Muscle of leg (tissue), 16 donors: ENCODE measurements at places on chromosomes 12 and 14. TPM values are rescaled to one million over a fixed set of nuclear protein-coding genes. Genes with fewer than 3 reads are reported as not detected.

GPRC5D gene
- polyA plus RNA-seq = 0.47 TPM

BIN2 gene
- 2.3 TPM for polyA plus RNA-seq

DNA sequence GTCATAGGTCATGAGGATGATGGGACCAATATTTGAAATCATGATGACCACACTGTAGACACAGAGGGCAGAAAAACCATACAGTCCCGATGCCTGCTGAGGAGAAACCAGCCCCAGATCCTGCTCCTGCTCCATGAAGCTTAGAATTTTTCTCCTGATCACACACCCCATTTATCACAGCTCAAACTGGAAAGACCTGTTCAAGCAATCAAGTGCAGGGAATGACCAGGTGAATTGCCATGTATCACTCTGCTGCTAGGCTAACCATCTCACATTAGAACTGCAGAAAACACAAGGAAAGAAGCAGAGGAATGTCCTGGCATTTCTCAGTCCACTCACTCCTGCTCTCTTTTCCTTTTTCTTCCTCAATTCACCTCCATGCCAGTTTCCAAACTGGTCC lies 18.1 kb downstream of the MANSC1 start:
- H3K27ac ChIP-seq = no peak overlapping the region
- peaks cover 5% of the 10 kb centered on the region for H3K4me1 ChIP-seq
- H3K27me3 ChIP-seq = no peaks in the 10 kb centered on the region
- no peak overlapping the region for H3K4me3 ChIP-seq

DYRK2 gene
- 49.4 TPM for polyA plus RNA-seq

GRCh38 chr14:22870811-22871223 lies 723 bp upstream of the LRP10 start:
- peaks cover 14% of the 10 kb centered on the region for H3K4me1 ChIP-seq
- peak overlapping the region; percentile 97 for H3K27ac ChIP-seq
- DNase-seq = no peak

PIANP gene
- polyA plus RNA-seq = 5.1 TPM

P2RX2 gene
- 0.12 TPM for polyA plus RNA-seq

DNA sequence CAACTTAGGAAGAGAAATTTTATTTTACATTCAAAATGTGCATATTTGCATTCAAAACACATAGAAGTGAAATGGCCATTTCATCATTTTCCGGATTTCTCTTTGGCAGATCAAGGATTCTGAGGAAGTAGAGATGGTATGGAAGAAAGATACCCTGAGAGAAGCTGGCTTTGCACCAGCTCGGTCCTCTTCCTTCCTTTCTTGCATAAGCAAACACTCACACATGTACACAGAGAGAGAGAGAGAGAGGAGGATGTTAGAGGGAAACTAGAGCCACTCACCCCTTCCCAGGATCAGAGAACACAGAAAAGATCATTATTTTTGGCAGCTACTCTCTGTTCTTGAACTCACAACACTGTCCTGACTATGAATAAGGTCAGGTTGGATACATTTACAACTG lies 15.6 kb upstream of the PLEKHD1 start:
- H3K4me1 ChIP-seq = no peaks in the 10 kb centered on the region
- no peak overlapping the region for H3K27ac ChIP-seq
- H3K27me3 ChIP-seq = no peaks in the 10 kb centered on the region
- H3K36me3 ChIP-seq = no peaks in the 10 kb centered on the region
- DNase-seq = no peak

DNA sequence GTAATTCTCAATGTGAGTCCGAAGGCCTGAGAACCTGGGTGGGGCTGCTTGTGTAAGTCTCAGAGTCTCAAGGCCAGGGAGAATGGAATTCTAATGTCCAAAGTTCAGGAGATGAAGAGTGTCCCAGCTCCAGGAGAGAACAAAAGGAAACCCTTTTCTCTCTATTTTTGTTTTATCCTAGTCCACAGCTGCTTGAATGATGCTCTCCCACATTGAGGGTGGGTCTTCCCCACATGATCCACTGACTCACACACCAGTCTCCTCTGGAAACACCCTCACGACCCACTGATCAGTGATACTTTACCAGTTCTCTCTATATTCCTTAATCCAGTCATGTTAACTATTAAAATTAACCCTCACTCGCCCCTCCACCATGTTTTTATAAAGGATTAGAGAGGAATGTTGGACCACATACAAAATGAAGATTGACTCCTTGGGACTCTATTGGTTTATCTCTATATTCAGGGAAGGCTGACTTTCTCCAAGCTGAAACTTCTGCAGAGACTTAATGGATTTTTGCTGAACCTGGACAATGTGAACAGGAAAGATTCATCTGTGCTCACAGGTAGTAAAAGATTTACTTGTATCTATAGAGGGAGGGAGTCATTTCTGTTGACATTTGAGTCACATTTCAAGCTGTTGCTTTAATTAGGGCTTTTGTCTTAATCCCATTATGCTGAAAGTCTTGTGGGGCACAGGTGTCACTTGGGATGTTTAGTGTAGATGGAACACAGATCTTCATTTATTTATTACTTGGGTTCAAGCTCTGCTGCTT lies 1061.0 kb upstream of the TMEM132C start:
- H3K4me3 ChIP-seq = no peak overlapping the region
- no peaks in the 10 kb centered on the region for H3K4me1 ChIP-seq
- no peak for DNase-seq

CTSG gene
- 1.0 TPM for polyA plus RNA-seq

- H3K36me3 ChIP-seq = no peaks in the 10 kb centered on the region
- no peak overlapping the region for H3K4me3 ChIP-seq
- no peak overlapping the region for H3K27ac ChIP-seq
- H3K27me3 ChIP-seq = peaks cover 13% of the 10 kb centered on the region
- no peak for DNase-seq
- H3K4me1 ChIP-seq = no peaks in the 10 kb centered on the region
Measured at GRCh38 chr12:4802841-4803240, 82.6 kb downstream of the GALNT8 start.

- no peaks in the 10 kb centered on the region for H3K27me3 ChIP-seq
- peaks cover 4% of the 10 kb centered on the region for H3K4me1 ChIP-seq
- peaks cover 4% of the 10 kb centered on the region for H3K36me3 ChIP-seq
- DNase-seq = no peak
- peak overlapping the region; percentile 3 for H3K27ac ChIP-seq
Measured at GRCh38 chr14:24108336-24108874, 6.2 kb upstream of the DCAF11 start.

TMPRSS12 gene
- polyA plus RNA-seq = 0.11 TPM

MAP1LC3B2 gene
- polyA plus RNA-seq = 9.2 TPM

ATF7 gene
- polyA plus RNA-seq = 53.5 TPM

NCOR2 gene
- 109 TPM for polyA plus RNA-seq

GRCh38 chr14:74945852-74946658 lies 9.3 kb downstream of the PGF start:
- H3K4me3 ChIP-seq = no peak overlapping the region
- no peaks in the 10 kb centered on the region for H3K27me3 ChIP-seq
- peaks cover 57% of the 10 kb centered on the region for H3K36me3 ChIP-seq
- no peak overlapping the region for H3K27ac ChIP-seq
- H3K4me1 ChIP-seq = peaks cover 64% of the 10 kb centered on the region

MYF6 gene
- 83.0 TPM for polyA plus RNA-seq

- no peak overlapping the region for H3K4me3 ChIP-seq
- no peaks in the 10 kb centered on the region for H3K36me3 ChIP-seq
- H3K27me3 ChIP-seq = no peaks in the 10 kb centered on the region
- no peak overlapping the region for H3K27ac ChIP-seq
- H3K4me1 ChIP-seq = no peaks in the 10 kb centered on the region
- DNase-seq = no peak
Measured at GRCh38 chr12:26096036-26096435, 28.8 kb downstream of the BHLHE41 start.

- H3K36me3 ChIP-seq = no peaks in the 10 kb centered on the region
- DNase-seq = no peak
- no peak overlapping the region for H3K27ac ChIP-seq
- no peaks in the 10 kb centered on the region for H3K4me1 ChIP-seq
Measured at GRCh38 chr12:122788387-122788786, 14.0 kb downstream of the CCDC62 start.

DNA sequence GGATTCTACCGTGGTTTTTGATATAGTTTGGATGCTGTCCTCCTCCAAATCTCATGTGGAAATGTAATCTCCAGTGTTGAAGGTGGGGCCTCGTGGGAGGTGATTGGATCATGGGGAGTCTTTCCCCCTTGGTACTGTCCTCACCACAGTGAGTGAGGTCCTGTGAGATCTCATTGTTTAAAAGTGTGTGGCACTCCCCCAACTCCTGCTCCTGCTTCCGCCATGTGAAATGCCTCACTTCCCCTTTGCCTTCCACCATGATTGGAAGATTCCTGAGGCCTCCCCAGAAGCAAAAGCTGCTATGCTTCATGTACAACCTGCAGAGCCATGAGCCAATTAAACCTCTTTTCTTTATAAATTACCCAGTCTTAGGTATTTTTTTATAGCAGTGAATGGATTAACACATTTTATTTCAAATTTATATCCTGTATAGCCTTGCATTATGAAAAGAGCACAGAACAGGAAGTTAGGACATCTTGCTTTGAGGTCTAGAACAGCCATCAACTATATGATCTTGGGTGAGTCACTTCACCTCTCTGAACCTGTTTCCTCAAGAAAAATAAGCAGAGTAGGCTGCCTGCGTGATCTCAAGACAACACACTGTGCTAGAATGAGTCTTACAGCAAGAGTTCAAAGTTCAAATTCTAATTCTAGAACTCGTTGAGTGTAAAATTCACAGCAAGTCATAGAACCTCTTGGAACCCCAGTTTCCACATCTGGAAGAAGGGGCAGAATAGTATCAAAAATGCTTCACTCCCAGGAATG lies 160.9 kb upstream of the EEA1 start:
- no peaks in the 10 kb centered on the region for H3K27me3 ChIP-seq
- H3K4me3 ChIP-seq = no peak overlapping the region
- H3K36me3 ChIP-seq = no peaks in the 10 kb centered on the region

DNA sequence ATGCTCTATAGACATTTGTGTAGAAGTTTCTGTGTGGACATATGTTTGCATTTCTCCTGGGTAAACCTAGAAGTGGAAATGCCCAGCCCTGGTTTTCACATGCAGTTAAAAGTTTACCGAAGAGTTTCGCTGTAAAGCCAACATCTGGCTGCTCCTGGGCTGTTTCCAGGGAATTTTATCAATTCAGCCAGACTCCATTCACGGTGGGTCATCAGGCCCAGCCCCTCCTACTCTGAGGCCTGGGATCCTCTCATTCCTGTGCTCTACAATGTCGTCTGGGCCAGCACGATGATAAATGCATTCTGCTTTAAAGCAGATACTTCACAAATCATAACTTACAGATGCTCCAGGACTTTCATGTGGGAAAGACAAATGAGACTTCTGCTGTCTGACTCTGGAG lies 7.1 kb downstream of the NUAK1 start:
- H3K36me3 ChIP-seq = no peaks in the 10 kb centered on the region
- no peak overlapping the region for H3K4me3 ChIP-seq
- DNase-seq = peak; percentile 91
- peaks cover 58% of the 10 kb centered on the region for H3K4me1 ChIP-seq
- H3K27me3 ChIP-seq = peaks cover 8% of the 10 kb centered on the region

DNA sequence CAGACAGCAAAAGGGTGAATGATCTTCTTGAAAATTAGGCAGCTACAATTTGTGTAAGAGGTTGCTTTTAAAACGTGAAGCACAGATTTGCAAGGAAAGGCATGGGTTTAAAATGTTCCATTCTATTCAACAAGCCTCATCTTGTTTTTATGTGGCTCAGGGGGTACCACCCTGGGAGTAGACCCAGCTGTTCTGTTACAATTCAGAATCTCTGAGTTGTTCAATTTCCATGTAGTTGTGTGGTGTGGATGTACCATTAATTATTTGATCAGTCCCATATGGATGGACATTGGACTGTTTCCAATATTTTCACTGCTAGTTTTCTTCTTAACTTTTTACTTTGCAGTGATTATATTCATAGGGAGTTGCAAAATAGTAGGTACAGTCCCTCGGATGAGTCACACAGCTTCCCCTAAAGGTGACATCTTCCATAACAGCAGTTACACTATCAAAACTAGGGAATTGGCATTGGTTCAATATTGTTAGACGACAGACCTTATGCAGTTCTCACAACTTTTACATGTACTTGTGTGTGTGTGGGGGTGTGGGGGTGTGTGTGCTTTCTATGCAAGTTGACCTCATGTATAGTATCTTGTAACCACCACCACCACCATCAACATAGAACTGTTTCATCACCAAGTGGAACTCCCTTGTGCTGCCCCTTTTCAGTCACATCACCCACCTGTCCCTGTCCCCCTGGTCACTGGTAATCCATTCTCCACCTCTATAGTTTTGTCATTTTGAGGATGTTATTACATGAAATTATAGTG lies 59.0 kb upstream of the CAPRIN2 start:
- DNase-seq = no peak
- no peak overlapping the region for H3K27ac ChIP-seq
- H3K4me3 ChIP-seq = no peak overlapping the region
- no peaks in the 10 kb centered on the region for H3K4me1 ChIP-seq
- no peaks in the 10 kb centered on the region for H3K36me3 ChIP-seq

TAS2R42 gene
- polyA plus RNA-seq = not detected

DNA sequence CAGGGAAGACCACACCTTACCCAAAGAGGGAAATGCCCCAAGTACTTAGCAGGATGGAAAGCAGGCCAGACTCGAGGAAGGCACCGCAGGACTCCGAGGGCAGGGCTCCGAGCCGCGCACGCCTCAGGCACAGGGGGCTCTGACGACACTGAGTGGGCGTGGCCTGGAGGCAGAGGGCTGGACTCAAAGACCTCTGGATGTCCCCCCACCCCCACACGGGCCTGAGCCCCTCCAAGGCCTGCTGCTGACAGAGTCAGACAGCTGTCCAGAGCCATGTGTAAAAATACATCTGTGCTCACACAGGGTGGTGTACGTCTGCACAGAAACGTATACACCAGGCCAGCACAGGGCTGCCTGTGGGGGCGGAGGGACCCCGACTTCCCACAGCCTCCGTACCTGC lies 1.4 kb downstream of the AKT1 start:
- H3K27ac ChIP-seq = peak overlapping the region; percentile 81
- H3K4me1 ChIP-seq = peaks cover 67% of the 10 kb centered on the region
- DNase-seq = peak; percentile 80

OR8S1 gene
- polyA plus RNA-seq = not detected

DNA sequence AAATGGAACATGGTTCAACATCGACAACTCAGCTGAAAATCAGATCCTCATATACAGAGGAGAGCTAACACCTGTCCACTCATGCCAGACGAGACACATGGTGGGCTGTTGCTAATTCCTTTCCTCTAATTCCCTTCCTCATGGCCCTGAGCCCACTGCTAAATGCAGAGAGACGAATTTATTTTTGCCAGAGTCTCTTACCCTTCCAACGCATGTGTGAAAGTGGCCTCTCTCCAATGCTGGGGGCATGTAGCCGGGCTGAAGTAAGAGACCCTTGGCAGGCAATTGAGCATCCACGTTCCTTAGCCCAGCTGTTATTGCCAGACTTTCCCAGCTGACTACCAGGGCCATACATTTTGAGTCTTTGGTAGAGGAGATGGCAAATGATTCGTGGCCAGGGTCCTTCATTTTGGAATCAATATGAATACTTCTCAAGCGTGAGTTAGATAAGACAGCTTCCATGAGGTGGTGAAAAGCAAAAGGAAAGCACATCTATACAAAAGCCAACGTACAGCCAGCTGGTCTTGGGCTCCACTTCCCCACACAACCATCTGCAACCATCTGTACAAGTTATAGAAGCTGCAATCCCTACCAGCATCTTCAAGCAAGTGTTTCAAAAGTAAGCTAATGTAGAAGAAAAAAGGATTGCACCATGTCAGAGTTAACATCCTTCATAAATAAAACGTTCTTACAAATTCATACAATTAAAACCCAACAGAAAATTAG lies 28.6 kb downstream of the CORO1C start:
- no peak overlapping the region for H3K4me3 ChIP-seq
- peaks cover 36% of the 10 kb centered on the region for H3K4me1 ChIP-seq
- peak overlapping the region; percentile 85 for H3K27ac ChIP-seq
- no peaks in the 10 kb centered on the region for H3K27me3 ChIP-seq
- peaks cover 23% of the 10 kb centered on the region for H3K36me3 ChIP-seq
- peak; percentile 88 for DNase-seq

GRCh38 chr14:74511966-74512830 lies 18.6 kb downstream of the ISCA2 start:
- DNase-seq = no peak
- peaks cover 17% of the 10 kb centered on the region for H3K27me3 ChIP-seq
- H3K27ac ChIP-seq = no peak overlapping the region
- H3K4me1 ChIP-seq = peaks cover 27% of the 10 kb centered on the region
- no peak overlapping the region for H3K4me3 ChIP-seq
